T-helper 2 cell treated with Interferon-gamma antibody and Interleukin-4, amounts not matched to agents 5 μg/mL and 100 μg/mL, for 36 hours (primary cell): ENCODE measurements at places on chromosomes 7 and 10.

- peaks cover 24% of the 10 kb centered on the region for H3K36me3 ChIP-seq
- H3K4me1 ChIP-seq: peaks cover 6% of the 10 kb centered on the region
- H3K27me3 ChIP-seq: no peaks in the 10 kb centered on the region
- no peak overlapping the region for H3K27ac ChIP-seq
- no peak for DNase-seq
These were observed 19.9 kb downstream of the CPA1 start for GRCh38 chr7:130400120-130400572.

GRCh38 chr10:133050371-133050770, 37.4 kb upstream of the ADGRA1 start:
- H3K36me3 ChIP-seq: no peaks in the 10 kb centered on the region
- no peak overlapping the region for H3K27ac ChIP-seq
- no peak overlapping the region for H3K4me3 ChIP-seq
- H3K27me3 ChIP-seq: no peaks in the 10 kb centered on the region

DNA sequence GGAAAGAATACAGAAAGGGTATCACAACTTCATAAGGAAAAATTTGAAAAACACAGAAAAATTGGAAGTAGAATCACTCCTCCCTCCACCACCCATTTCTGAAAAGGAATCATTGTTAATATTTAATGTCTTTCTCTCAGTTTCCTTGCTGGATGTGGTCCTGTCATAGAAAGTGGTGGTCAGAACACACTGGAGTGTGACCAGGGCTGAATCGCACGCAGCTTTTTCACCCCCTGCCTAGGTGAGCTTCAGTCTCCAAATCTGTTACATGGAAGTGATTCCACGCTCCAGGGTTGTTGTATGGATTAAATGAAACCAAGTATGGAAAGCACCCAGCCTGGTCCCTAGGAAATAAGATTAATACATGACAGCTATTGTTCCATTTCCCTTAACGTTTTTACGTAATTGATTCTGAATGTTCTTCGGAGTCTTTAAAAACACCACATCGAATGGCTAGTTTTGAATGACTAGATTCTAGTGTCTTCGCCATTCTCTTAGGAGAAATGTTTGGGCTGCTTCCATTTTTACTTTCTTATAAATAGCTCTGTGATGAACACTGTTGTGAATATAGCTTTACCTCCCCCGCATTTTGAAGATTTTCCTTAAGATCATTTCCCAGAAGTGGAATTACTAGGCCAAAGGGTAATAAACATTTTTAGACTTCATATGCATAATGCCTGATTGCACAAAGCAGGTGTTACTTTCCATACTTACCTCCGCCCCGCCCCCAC, 10.9 kb upstream of the DUSP5 start:
- no peak overlapping the region for H3K4me3 ChIP-seq
- H3K4me1 ChIP-seq: peaks cover 7% of the 10 kb centered on the region
- H3K27me3 ChIP-seq: peaks cover 6% of the 10 kb centered on the region
- no peaks in the 10 kb centered on the region for H3K36me3 ChIP-seq
- no peak overlapping the region for H3K27ac ChIP-seq

DNA sequence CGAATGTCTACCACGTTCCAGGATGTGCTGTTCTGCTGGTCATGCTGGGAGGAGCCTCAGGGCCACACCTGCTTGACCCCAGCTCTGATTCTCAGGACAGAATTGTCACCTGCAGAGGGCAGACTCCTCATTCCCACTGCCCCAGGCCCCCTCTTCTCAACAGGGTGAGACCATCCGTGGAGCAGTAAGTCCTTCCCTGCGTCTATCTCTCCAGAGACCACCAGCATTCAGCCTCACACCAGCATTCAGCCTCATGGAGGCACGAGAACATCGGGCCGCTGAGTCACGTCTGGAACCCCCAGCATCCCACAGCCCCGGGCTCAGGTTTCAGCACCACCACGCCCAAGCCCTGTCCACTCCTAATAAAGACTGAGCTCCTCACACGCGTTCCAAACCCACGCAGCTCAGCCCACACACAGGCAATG, 273.4 kb downstream of the DIP2C start:
- H3K4me3 ChIP-seq: no peak overlapping the region
- no peaks in the 10 kb centered on the region for H3K4me1 ChIP-seq
- peaks cover under 1% of the 10 kb centered on the region for H3K27me3 ChIP-seq
- no peak for DNase-seq
- no peak overlapping the region for H3K27ac ChIP-seq

DNA sequence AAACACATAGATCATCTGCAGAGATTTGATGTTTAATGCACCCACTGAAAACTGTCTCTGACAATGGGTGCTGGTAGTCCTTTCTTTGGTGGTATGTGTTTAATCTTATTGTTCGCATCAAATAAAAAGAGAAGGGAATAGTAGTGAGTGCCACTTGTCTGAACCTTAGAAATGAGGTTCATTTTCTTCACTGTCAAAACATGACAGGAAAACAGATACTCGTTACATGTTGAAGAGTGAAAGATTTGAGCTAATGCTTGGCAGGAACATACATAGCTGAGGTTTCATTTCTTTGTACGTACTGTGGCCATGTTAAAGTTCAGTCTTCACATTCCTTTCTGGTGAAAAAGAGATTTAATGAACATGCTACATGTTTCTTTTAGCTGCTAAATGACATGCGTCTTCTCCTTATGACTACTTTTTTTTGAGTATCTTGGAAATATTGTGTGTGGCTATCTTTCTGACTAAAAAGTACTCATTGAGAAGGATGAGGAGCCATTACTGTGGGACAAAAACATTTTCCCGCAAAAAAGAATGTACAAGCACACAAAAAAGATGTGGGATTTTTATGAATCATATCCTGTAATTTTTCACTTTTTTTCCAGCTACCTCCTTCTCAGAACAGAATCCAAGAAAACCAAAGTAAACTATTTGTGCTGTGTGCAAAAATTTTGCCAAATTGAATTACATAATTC, 108.0 kb downstream of the TWIST1 start:
- no peaks in the 10 kb centered on the region for H3K36me3 ChIP-seq
- H3K4me1 ChIP-seq: no peaks in the 10 kb centered on the region
- no peaks in the 10 kb centered on the region for H3K27me3 ChIP-seq
- no peak for DNase-seq
- H3K27ac ChIP-seq: no peak overlapping the region

GRCh38 chr7:106480616-106481031, 180.3 kb downstream of the CCDC71L start:
- peaks cover 4% of the 10 kb centered on the region for H3K27me3 ChIP-seq

GRCh38 chr10:70343312-70343711, 39.1 kb downstream of the LRRC20 start:
- H3K27ac ChIP-seq: no peak overlapping the region
- no peak for DNase-seq
- H3K36me3 ChIP-seq: peaks cover 4% of the 10 kb centered on the region
- no peak overlapping the region for H3K4me3 ChIP-seq
- H3K4me1 ChIP-seq: no peaks in the 10 kb centered on the region

DNA sequence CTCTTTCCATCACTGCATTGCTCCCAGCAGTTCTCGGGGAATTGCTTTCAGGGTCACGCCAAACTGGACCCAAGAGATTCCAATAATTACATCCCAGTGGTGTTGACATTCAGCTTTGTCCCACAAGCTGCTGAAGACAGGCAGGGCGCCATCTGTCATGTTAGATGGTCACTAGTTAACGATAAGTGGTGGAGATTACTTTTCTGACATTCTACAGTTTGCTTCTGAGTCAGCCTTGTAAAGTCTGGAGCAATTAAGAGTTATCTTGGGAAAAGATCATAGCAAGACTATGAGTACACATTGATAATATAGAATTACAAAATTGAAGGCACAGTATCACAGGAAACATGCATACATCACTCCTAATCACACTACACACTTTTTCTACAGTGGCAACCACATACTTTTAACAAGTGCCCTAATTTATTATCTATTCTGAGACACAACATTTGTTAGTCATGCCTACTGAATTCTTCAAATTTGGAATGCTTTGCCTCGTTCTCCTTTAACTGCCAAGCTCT, 41.9 kb downstream of the SEMA3C start:
- no peak overlapping the region for H3K27ac ChIP-seq
- H3K4me1 ChIP-seq: no peaks in the 10 kb centered on the region
- H3K4me3 ChIP-seq: no peak overlapping the region
- H3K36me3 ChIP-seq: no peaks in the 10 kb centered on the region
- no peak for DNase-seq

GRCh38 chr7:76234931-76235441, 33.3 kb downstream of the SRRM3 start:
- peaks cover 27% of the 10 kb centered on the region for H3K27me3 ChIP-seq
- peaks cover 4% of the 10 kb centered on the region for H3K4me1 ChIP-seq
- H3K27ac ChIP-seq: no peak overlapping the region
- H3K36me3 ChIP-seq: no peaks in the 10 kb centered on the region
- H3K4me3 ChIP-seq: peak overlapping the region; percentile 61

DNA sequence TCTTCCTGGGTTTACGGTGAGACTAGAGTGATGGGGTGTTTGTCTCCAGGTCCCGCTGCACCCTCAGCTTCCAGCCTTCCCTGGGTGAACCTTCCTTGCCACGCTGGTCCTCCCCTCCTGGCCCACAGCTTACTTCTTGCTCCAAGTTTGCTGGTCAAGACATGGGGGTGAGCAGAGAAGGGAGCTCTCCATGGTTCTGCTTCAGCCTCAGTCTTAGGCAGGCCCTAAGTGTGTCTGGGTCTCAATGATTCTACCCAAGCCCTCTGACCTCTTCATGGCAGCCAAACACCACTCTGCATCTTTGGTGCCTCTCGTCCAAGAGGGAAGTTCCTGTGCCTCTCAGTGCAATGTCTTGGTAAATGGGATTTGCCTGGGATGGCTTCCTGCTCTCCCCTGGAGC, 356.5 kb upstream of the KLF6 start:
- no peak overlapping the region for H3K4me3 ChIP-seq
- H3K27me3 ChIP-seq: peaks cover 9% of the 10 kb centered on the region
- H3K36me3 ChIP-seq: peaks cover 2% of the 10 kb centered on the region
- H3K27ac ChIP-seq: no peak overlapping the region

DNA sequence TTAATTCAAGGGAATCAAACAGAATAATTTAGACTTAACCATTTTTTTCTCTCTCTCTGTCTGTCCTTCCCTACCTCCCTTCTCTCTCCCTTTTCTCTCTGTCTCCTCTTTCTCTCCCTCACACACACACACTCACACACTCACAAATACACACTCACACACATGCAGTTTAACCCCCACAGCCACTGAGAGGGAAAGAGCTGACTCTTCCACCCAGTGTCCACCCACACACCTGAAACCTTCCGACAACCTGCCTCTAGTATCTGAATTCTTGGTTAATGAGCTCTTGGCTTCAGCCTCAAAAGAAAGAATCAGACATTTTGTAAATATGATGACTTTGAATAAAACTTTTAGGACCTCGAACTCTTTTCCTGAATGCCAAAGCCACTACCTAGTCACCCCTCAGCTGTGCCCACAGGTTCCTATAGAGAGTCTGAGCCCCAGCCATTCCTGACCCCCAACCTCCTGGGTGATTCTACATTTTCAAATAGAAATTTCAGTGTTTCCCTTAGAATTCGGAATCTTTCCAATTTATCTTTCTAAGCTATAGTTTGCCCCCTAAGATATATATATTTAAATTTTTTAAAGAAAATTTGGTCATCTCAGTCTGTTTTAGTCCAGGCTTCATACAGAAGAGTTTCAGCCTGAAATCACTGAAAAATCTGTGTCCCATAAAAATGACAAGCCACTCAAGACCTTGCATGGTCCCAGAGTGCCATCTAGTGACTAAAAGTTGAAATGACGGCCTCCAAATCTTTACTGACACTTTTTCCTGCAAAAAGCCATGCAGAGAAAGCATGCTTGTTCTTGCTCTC, 202.8 kb downstream of the IPMK start:
- no peaks in the 10 kb centered on the region for H3K36me3 ChIP-seq
- H3K27me3 ChIP-seq: peaks cover 4% of the 10 kb centered on the region
- no peak for DNase-seq
- H3K27ac ChIP-seq: no peak overlapping the region
- no peak overlapping the region for H3K4me3 ChIP-seq

- no peak overlapping the region for H3K4me3 ChIP-seq
- H3K27ac ChIP-seq: no peak overlapping the region
- no peaks in the 10 kb centered on the region for H3K27me3 ChIP-seq
- no peaks in the 10 kb centered on the region for H3K36me3 ChIP-seq
- DNase-seq: no peak
These were observed 539.1 kb downstream of the PTPRN2 start for GRCh38 chr7:158048569-158048968.

- peaks cover 11% of the 10 kb centered on the region for H3K4me1 ChIP-seq
- peak; percentile 24 for DNase-seq
- H3K4me3 ChIP-seq: no peak overlapping the region
- H3K27me3 ChIP-seq: peaks cover 64% of the 10 kb centered on the region
- no peaks in the 10 kb centered on the region for H3K36me3 ChIP-seq
These were observed 11.5 kb upstream of the SP8 start for GRCh38 chr7:20798081-20798693.

- DNase-seq: no peak
- H3K36me3 ChIP-seq: no peaks in the 10 kb centered on the region
- no peak overlapping the region for H3K27ac ChIP-seq
- H3K27me3 ChIP-seq: no peaks in the 10 kb centered on the region
- H3K4me3 ChIP-seq: no peak overlapping the region
- no peaks in the 10 kb centered on the region for H3K4me1 ChIP-seq
These were observed 309.5 kb downstream of the ATRNL1 start for GRCh38 chr10:115402699-115403098.

DNA sequence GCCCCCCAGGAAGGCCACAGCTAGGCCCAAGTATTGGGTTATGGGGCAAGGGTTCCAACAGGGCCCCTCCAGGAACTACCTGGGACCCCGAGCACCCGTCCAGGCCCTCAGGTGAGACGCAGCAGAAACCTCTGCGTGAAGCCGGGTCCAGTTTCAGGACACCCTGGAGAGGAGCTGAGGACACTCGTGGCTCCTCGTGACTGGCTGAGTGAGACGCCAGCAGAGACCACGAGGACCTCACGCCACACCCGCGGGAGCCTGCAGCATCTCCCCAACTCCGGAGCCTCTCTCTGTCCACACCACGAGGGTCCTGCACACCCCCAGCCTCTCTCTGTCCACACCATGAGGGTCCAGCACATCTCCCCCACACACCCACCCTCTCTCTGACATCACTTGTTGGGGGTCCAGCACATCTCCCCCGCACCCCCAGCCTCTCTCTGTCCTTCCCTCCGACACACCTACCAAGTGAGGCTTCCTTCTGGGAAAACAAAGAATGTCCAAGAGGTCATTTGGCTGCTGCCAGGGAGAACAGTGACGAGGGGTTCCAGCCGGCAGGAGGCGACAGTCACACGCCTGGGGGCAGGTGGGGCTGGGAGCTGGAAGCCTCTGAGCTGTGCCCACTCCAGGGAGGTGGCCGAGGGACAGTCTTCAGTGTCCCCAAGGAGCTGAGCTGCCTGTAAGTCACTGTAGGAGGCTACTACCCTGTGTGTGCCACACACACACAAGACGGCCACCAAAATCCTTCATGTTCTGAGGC, 46.1 kb upstream of the PPP2R2D start:
- H3K4me3 ChIP-seq: no peak overlapping the region
- no peaks in the 10 kb centered on the region for H3K36me3 ChIP-seq
- no peak overlapping the region for H3K27ac ChIP-seq
- DNase-seq: no peak
- H3K4me1 ChIP-seq: no peaks in the 10 kb centered on the region
- no peaks in the 10 kb centered on the region for H3K27me3 ChIP-seq

- no peak for DNase-seq
- H3K4me1 ChIP-seq: no peaks in the 10 kb centered on the region
- no peak overlapping the region for H3K4me3 ChIP-seq
These were observed 46.2 kb upstream of the ZEB1 start for GRCh38 chr10:31272841-31273240.
